Stimulated activated CD8-positive, alpha-beta memory T cell treated with anti-CD3 and anti-CD28 coated beads, Interleukin-7, amount 100 ng/mL, for 24 hours (primary cell): ENCODE measurements at places on chromosomes 5 and 9.

- DNase-seq: no peak
Observed at GRCh38 chr5:159218595-159219023, 9.3 kb upstream of the RNF145 start.

GRCh38 chr5:4113426-4113825 lies 517.8 kb downstream of the IRX1 start:
- DNase-seq: no peak

GRCh38 chr9:21967169-21967568 lies 27.0 kb downstream of the CDKN2A start:
- DNase-seq: no peak

DNA sequence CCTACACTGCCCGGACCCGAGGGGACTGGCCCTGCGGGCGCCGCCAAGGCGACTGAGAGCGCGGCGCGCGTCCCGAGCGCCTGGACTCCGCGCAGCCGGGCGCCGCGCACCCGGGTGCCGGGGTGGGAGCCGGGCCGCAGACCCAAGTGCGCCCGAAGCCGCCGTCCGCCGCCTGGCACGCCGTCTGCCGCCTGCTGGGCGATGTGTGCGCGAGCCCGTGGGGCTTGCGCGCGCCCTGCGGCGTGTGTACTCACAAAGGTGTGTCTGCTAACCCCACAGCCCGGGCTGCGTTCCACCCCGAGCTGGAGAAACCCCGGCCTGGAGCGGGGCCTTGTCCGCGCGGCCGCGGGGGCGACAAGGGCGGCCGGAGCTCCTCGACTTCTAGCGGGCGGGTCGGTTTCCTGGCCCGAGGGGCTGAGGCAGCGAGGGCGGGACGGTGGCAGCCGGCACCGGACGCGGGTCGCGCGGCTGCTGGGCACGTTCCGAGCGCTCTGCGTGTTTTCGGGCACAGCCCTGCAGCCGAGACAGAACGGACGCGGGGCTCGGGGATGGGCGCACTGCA lies 1.1 kb upstream of the ZSWIM6 start:
- no peak for DNase-seq

- DNase-seq: no peak
Observed at GRCh38 chr9:126666155-126666803, 52.6 kb downstream of the LMX1B start.

- no peak for DNase-seq
Observed at GRCh38 chr9:121453232-121453892, 46.3 kb downstream of the GGTA1 start.

DNA sequence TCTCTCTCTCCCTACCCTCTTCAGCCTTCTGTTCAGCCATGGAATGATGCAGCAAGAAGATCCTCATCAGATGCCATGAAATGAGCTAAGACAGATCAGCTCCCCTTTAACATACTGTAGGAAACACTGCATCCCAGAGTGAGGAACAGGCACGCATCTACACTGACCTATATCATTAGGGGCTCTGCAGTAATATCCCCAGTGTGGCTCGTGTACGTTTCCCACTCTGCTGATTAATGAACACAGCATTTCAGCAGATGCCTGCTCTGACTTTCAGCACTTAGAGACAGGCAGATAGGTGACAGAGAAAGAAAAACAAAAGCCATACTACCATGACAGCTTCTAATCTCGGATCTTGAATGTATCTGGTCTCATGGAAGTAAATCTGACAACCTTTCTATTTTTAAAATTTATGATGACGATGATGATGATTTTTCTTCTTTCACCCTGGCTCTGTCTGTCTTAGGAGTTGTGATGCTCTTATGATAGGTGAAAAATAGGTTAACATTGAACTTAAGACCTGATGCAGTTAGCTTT lies 750.3 kb downstream of the CDH12 start:
- no peak for DNase-seq

GRCh38 chr5:132915681-132916080 lies 42.2 kb downstream of the LEAP2 start:
- DNase-seq: no peak

- DNase-seq: no peak
Observed at GRCh38 chr9:76349865-76350264, 44.4 kb downstream of the RFK start.

GRCh38 chr9:111399772-111400563 lies 69.9 kb upstream of the OR2K2 start:
- no peak for DNase-seq

DNA sequence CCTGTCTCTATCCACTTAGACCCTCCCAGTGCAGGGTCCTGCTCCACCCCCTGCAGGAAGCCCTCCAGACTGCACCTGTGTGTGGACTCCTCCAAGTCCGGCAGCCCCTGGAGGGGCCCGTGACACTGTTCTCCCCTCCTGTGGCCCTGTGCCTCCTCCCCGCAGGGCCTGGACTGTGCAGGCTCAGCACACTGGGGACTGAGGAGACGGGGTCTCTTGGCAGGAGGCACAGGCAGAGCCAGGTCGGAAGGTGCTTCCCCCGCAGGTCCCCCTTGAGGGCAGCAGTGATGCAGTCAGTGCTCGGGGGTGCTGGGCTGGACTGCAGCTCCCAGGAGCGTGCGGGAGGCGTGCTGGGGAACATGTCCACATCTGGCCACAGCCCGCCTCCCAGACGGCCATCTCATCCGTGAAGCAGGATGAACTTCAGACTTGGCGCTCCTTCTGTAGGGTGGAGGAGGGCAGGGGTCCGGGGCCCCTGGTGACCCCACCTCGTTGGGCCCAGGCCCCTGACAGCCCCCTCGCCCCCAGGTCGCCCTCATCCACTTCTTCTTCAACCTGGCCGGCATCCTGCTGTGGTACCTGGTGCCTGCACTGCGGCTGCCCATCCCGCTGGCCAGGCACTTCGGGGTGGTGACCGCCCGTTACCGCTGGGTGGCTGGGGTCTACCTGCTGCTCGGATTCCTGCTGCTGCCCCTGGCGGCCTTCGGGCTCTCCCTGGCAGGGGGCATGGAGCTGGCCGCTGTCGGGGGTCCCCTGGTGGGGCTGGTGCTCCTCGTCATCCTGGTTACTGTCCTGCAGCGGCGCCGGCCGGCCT lies 4.9 kb downstream of the SLC34A3 start:
- no peak for DNase-seq

DNA sequence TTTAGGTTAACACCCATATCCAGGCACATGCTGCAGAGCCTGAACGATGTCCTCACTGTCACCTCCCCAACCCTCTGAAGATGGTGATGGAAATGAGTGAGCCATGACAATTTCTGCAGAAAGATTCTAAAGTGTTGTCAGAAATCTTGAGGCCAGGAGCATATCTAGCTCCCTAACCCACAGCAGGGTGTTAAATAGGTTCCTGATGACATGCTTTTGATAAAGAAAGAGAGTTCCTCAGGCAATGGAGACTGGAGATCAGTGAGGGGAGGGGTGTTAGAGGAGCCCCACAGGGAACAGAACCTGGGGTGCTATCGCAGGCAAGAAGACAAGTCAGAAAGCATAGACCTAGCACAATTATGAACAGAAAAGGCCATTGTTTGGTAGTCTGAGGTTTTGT lies 95.7 kb downstream of the ENC1 start:
- DNase-seq: no peak

- DNase-seq: no peak
Observed at GRCh38 chr5:140228364-140228837, 53.4 kb downstream of the CYSTM1 start.

DNA sequence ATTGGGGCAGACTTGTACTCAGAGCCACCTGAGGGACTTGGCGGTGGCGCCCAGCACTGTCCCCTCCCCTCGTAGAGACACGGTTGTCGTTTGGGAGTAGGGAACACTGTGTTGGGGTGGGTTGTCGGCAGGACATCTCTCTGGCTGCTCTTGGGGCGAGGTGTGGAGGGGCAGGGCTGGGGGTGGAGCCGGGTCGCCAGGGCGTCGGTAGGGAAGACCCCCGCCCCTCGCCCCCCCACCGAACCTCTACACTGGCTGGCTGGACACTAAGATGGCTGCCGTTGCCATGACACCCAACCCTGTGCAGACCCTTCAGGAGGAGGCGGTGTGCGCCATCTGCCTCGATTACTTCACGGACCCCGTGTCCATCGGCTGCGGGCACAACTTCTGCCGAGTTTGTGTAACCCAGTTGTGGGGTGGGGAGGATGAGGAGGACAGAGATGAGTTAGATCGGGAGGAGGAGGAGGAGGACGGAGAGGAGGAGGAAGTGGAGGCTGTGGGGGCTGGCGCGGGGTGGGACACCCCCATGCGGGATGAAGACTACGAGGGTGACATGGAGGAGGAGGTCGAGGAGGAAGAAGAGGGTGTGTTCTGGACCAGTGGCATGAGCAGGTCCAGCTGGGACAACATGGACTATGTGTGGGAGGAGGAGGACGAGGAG lies 778 bp downstream of the TRIM41 start:
- DNase-seq: no peak

DNA sequence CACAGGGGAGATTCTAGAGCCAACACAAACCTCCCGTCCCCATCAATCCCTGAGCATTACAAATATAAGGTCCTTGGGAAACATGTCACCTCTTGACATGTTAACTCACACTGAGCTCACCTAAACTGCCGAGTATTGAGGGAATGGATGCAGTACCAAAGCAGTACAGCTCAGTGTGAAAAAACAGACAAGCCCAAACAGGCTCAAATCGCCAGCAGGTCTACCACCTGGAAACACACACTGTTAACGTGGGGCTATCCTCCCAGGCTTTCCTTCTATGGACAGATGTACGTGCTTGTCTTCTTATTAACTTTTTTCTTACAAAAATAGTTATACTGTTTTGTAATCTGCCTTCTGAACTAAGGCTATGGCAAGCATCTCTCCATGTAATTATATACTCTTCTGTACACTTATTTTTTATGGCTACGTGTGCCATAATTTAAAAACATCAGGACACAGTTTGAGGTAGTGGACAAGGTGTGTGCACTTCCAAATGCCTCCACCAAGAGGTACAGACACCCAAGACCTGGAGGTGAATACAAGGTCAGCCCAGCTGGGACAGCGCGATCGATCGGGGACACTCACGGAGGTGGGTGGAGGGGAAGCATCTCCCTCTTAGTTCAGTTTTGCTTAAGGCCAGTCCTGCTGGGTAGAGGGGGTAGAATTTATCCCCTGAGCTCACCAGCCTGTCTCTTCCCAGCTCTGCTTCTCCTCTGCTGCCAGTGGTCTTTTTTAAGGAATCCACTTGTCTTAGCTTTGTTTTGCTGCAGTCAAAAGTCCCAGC lies 76.5 kb downstream of the DAP start:
- DNase-seq: no peak

DNA sequence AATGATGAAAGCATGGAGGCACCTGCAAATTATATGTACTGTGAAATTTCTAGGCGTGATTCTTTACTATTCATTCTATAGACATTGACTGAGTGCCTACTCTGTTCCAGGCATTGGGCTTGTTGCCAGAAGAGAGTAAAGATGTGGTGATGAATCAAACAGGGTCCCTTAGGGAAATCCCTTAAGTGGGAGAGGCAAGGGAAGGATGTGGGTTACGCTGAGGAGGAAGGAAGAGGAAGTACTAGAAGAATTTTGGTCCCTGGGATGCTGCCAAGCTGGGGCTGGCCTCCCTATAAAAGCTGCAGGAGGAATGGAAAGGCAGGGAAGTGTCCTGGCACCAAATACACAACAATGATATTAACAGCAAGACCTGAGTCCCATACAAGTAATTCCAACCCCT lies 76.7 kb upstream of the SPOCK1 start:
- no peak for DNase-seq

GRCh38 chr5:75848077-75848476 lies 130.8 kb upstream of the POC5 start:
- DNase-seq: no peak

DNA sequence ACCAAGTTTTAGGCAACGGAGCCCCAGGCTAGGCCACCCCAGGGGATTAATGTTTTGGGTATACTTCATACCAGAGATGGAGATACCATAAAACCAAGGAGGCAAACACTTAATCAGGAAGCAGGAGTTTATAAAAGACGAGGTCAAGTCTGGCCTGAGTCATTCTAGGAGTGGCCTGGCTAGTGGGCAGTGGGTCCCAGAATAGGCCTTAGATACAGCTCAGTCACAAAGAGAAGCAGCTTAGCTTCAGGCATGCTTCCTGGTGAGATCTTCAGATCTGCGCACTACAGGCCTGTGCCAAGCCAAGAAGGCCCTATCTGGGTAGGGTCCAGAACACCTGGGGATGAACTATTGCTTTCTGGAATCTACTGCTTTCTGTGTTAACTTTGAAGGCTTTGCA lies 20.6 kb upstream of the NR5A1 start:
- DNase-seq: no peak

DNA sequence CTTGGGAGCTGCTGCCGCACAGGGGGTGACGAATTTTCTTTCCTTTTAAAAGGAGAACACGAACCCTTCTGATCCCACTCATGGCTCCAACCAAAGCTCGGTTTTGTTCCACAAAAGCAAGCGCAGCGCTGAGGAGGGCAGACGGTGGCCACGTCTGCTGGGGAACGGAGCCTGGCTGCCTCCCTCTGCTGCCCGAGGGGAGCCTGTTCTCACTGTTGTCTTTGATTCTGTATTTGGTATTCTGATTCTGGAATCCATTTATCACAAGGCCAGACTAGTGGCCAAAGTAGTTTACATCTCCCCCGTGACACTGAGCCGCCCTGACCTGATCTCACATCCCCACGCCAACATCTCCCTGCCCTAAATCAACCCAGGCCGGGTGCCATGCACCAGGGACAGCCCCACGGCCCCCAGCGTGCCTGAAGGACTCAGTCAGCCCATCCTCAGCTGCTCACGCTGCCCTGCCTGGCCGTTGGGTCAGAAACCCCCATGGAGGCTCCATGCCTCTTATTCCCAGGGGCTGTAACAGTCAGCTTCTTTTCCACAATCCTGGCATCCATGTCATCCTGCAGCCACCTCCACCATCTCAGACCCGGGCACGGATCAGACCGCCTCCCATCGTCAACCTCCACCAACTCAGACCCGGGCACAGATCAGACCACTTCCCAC lies 6.7 kb upstream of the NSMF start:
- DNase-seq: no peak

DNA sequence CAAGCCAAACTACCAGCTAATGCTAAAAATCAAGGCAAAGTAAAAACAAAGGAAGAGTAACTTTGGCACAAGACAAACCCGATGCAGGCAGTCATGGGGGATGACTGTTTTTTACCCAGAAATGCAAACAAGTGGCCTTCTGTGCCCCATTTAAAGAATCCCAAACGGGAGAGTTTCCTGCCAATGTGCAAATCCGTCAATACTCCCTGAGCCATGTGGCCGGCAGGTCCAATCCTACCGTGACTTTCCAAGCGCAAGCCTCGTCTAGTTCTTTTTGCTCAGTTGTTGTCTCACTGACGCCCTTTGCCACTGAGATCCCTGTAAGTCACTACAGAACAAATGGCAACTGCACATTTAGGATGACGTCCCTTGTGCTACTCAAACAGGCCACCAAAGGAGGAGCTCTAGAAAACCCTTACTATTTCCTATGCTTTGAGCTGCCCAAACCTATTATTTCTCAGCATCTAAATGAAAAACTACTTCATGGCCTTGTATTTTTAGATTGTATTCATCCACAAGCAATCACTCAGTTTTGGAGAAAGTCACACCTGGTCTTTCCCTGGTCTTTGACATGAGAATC lies 43.4 kb downstream of the OTULIN start:
- DNase-seq: no peak

DNA sequence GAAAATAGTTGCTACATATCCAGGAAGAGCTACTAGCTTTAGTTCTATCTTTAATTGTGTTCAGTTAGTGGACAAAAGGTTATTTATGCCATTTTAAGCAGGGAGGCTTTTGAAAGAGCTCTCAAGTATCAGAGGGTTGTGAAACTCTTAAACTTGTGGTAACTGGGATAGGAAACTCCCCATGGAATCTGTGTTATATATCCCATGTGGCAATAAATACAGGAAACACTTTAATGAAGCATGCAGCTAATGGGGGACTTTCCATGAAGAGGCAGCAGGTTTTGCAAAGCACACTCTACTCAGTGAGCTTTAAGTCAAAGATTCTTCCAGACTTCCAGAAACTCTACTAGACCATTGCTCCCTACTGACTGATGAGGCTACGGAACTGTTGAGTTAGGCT lies 805.0 kb upstream of the C9orf72 start:
- no peak for DNase-seq
